COLO829 (cell line): ENCODE measurements at places on chromosomes 5 and 9.

DNA sequence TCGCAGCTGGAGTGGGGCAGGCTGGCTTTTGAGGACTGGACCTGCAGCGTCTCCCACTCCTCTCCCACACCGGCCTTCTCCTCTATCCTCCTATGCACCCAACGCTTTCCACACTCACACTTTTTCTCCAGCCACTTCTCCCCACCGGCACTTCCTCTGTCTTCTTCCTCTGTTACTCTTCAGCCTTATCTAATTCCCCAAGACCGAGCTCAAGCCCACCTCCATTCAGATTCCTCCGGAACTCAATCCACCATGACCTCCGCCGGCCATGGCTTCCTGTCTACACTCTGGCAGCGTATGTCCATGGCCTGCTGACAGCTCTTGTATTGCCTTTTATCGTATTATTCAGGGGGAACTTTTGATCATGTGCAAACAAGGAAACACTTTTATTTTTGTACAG lies 545 bp upstream of the OR2V1 start:
- DNase-seq: no peak

DNA sequence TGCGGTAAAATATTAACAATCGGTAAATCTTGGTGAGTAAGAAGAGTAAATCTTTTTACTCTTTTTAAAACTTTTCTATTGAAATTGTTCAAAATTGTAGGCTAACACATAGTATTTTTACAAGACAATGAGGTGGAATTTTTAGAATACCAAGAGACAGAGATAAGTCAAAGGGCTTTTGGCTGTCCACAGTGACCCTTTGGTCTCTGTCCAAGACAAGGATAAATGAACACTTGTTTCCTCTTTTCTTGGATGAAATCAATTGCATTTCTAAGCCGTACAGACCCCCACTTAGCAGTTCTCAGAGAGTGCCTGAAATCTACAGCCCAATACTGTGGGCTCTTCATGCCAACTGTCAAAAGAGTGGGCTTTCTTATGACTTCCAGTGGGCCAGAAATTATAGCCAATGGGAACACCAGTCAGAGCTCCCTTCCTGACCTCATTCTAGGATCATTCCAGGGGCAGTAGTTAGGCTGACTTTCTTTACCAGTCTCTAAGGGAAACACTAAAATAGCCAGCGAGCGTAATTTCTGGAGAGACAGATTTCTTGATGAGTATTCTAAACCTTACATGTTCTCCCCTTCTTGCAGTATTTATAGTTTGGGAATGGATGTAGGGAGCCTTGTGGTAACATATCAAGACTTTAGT lies 74.1 kb downstream of the GALNT10 start:
- no peak for DNase-seq

DNA sequence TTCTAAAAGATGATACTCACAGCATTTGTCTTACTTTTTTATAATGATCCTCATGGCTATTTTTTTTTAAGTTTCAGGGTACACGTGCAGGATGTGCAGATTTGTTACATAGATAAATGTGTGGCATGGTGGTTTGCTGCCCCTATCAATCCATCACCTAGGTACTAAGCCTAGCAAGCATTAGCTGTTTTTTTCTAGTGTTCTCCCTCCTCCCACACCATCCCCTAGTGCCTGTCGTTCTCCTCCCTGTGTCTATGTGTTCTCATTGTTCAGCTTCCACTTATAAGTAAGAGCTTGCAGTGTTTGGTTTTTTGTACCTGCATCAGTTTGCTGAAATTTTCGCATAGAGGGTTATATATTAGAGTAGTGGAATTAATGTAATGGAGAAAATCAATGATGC lies 189.1 kb upstream of the CDH12 start:
- no peak for DNase-seq

- no peak for DNase-seq
These were observed 30.4 kb downstream of the GARNL3 start for GRCh38 chr9:127295005-127295404.

GRCh38 chr5:178291969-178292825 lies 59.6 kb upstream of the PHYKPL start:
- DNase-seq: no peak

GRCh38 chr9:15642369-15642962 lies 89.6 kb downstream of the CCDC171 start:
- peak; percentile 13 for DNase-seq

DNA sequence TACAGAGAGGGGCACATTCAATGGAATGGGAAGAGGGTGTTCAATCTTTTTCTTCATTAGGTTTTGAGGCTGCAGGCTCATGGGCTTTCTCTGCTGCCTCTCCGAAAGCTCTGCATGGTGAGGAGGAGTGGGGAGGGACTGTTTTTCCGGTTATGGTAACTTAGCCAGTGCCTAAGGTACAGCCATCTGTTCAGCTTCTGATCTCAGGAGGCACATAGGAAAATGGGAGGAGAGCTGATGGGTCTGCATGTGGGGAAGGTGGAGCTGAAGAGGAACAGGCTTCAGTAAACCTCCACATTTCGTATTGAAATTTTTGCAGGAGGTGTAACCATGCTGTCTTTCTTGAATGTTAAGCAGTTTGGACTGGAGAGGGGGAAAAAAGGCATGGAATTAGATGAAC lies 1020.4 kb upstream of the WWC1 start:
- DNase-seq: no peak

DNA sequence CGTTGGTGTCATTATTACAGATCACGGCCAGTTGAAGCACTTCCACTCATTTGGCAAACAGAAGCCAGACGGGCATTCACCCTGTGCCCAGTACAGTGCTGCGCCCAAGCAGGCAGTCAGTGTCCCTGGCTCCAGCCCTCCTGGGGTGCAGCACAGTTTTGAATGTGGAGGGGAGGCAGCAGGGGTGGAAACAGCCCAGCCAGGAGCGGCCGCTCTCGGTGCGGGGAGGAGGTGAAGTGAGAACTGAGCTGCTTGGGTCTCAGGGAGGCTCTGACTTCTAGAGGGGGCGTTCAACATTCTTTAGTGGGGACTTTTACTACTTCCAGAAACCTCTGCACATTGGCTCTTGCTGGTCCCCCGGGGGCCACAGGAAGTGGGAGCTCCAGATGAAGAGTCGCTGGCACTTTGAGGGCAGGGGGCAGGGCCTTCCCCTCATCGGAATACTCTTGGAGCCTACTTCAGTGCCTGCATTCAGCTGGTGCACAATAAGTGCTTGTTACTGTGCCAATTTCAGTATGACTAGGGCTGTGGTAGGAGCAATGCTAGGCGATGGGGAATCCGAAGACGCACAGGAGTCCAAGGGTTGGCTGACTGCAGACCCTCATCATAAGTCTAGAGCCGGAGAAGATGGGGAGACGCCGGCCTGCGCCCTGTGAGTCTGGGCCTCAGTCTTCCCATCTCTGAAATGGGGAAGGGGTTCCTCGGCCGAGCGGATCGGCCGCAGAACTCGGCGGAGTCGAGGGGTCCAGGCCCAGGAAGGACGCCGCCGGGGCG lies 492 bp upstream of the NEK6 start:
- no peak for DNase-seq

- DNase-seq: peak; percentile 35
These were observed 53.5 kb upstream of the IL7R start for GRCh38 chr5:35803191-35803651.
